ENCODE measurements at places on chromosomes 4 and X.

GRCh38 chr4:33255507-33255906, 2535.3 kb downstream of the PCDH7 start:
- DNase-seq, result no peak

DNA sequence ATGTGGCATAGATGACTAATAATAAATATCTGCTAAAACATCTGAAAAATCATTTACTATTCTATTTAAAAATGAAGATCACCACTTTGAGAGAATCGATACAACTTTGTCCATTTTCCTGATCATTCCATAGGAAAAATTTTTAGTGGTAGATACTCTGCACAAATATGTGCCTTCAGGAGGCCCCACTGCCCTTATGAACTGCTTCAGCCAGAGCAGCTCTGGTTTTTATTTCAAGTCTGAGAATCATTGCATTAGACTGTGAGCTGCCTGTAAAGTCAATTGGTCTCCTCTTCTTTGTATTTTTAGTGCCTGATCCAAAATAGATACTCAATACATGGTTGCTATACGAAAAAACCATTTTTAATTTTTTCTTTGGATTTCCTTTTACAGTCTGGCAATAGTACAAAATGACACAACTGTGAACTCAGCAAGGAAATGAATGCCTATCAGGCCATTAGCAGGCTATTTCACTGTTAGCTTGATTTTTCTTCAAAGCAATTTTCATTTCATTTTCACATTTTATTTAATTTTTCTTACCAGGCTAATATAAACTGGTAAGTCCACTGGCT, 69.1 kb downstream of the SHISA3 start:
- no peak for DNase-seq

- no peak for DNase-seq
Measured at GRCh38 chr4:139763205-139763604, 97.6 kb downstream of the MGST2 start.

DNA sequence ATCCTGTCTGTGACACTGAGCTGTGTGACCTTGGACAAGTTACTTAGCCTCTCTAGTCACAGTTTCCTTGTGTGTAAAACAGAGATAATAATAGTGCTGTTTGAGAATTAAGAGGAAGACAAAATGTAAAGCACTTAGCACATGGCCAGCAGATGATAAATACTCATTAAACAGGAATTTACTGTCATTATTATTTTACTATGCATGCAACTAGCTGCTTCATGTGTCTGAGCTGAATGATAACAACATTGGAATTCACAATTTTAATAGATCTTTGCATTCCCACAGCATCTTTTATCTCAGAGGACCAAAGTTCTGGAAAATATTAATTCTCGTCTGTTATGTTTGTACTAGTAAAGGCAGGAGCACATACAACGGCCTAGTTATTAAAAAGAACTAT, 79.2 kb upstream of the TET2 start:
- DNase-seq, result no peak

DNA sequence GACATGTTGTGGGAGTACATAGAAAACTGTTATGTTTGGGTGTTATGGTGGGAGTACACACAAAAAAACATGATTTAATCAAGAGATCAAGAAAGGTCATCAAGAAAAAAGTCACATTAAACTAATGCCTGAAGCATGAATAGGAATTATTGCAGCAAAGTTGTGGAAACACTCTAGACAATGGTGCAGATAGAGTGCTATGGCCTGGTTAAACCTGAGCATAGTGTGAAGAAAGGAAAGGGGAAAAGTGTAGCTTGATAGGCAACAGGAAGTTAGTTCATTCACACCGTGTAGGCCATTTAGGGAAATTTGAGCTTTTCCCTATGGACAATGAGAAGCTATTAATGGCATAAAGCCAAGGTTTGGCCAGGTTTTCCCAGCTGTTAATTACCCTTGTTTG, 162.1 kb upstream of the EMCN start:
- DNase-seq, result no peak

DNA sequence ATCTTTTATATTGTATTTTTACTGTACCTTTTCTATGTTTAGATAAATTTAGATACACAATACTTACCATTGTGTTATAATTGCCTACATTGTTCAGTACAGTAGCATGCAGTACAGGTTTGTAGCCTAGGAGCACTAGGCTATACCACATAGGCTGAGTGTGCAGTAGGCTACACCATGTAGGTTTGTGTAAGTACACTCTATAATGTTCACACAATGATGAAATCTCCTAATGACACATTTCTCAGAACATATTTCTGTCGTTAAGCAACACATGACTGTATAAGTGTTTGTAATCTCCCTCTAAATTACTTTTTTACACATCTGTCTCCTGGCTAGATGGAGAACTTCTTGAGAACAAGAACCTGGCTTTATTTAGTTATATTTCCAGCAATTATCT, 40.3 kb downstream of the UCHL1 start:
- no peak for DNase-seq

Measured in activated T-helper 9 cell treated with anti-CD3 and anti-CD28 coated beads, Interleukin-2, amount 50 U/mL, for 16 hours (primary cell).